ENCODE measurements at places on chromosomes 13 and 19.

DNA sequence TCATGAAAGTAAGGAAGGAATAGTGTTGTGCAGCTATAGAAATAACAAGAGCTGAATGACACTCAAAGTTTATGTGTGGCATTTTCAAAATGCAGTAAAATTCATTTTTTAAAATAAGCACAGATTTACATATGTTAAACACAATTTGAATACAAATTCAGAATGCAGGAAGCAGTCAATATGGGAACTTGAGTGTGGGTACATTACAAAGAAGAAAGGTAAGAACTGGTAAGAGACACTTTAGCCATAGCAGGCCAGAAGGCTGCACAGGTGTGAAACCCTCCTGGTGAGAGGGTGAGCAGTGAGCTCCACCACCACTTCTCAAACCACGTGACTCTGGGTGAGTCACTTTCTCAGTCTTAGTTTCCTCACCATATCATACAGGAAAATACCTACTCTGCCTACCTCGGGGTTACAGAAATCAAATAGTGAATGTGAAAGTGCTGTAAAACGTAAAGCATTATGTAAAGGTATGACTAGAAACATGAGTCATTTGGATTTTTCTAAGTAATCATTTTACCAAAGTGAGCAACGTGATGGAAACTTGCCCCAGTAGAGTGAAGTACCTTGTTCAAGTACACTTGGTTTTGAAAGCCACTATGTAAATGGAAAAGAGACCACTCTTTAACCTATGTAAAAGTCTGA, 40.5 kb downstream of the USP12 start:
- no peak for DNase-seq

DNA sequence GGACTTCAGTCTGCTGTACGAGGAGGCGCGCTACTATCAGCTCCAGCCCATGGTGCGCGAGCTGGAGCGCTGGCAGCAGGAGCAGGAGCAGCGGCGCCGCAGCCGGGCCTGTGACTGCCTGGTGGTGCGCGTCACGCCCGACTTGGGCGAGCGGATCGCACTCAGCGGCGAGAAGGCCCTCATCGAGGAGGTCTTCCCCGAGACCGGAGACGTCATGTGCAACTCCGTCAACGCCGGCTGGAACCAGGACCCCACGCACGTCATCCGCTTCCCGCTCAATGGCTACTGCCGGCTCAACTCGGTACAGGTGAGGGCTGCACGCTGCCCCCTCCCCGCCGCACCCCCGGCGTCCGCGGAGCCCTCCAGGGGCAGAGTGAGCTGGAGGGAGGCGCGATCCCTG, 14.6 kb downstream of the KCTD15 start:
- no peak for DNase-seq

DNA sequence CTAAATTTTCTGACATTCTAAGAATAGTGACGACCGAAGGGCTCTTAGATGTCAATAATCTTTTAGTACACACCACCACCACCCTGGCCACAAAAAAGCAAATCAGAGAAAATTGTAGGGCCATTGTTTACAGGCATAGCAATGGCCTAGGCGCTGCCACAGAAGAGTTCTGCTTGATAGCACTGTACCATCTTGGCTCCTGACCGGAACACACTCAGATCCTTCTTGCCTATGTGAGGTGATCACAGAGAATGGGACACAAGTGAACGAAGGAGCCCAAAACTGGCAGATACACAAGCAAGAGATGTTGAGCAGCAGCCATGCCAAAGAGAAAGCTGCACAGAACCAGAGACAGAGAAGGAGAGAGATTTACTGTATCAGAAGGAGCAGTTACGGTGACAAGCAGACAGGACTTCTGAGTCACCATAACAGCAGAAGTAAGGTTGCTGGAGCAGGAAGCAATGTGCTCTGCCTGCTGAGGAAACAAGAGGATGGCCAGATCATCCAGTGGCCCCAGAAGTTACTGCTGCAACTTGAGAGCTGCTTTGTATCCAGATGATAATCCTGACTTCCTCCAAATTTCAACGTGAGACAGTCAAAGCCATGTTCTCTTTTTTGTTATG, 105.2 kb downstream of the SLITRK6 start:
- DNase-seq = no peak

DNA sequence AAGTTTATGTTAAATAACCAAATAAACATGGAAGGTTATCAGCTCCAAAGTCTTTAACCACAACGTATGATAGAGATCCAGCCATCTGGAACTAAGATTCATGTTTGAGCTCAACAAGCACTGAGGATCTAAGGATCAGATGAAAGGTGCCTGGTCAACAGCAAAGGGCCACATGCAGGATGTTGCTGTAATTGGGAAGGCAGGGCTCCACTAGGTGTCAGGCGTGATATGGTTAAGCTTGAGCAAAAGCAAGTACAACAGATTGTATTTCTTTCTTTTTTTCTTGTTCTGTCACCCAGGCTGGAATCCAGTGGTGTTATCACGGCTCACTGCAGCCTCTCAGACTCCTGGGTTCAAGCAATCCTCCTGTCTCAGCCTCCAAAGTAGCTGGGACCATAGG, 12.0 kb downstream of the EBPL start:
- no peak for DNase-seq

GRCh38 chr13:88000787-88001186, 329.6 kb downstream of the SLITRK5 start:
- no peak for DNase-seq

GRCh38 chr13:75566658-75567057, 17.1 kb downstream of the UCHL3 start:
- DNase-seq = no peak
